Activated CD8-positive, alpha-beta T cell treated with anti-CD3 and anti-CD28 coated beads, Interleukin-2, amount 10 ng/mL, durations not matched to agents 7 days and 5 days (primary cell): ENCODE measurements at places on chromosomes 6 and 20. TPM values are rescaled to one million over a fixed set of nuclear protein-coding genes. Genes with fewer than 3 reads are reported as not detected.

Gene PPP1R10
- 99.7 TPM for total RNA-seq

Gene SGK2
- not detected for total RNA-seq

Gene BPIFA1
- total RNA-seq, result not detected

Gene SLC52A3
- total RNA-seq, result not detected

Gene KIF13A
- total RNA-seq, result not detected

Gene BMP6
- not detected for total RNA-seq

Gene LCA5
- not detected for total RNA-seq
